ENCODE measurements at places on chromosomes 7 and 10.

GRCh38 chr7:105037319-105037718 lies 23.3 kb downstream of the KMT2E start:
- no peak for DNase-seq

DNA sequence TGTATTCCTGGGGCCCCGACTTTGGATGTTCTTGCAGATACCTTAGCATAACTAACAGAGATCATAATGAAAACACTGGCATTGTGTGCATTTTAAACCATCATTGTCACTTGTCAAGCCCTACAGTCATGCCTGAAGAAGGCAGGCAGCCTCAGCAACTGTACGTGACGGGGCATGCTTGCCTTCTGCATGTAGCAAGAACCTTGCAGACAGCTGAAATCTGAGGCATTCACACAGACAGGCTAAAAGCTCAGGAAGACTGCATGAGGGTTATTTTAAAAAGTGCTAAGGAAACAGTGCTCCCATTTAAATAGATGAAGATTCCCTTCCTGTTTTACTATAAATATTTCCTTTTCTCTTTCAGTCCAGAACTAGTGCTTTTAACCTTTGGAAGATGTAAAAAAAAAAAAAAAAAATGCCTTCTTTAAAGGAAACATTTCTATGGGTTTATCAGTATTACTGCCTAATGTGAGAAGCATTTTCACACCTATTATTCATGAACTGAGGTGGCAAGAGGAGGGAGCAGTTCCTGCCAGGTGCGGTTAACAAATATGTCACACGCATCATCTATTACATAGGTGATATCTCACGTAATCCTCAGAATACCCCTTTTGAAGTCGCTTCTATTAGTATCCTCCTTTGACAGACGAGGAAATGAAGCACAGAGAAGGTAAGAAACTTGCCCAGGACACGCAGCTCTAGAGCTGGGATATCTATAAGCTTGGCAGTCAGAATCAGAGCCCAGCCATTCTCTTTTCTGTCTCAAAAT lies 88.1 kb downstream of the PRKCQ start:
- no peak for DNase-seq

- DNase-seq, result peak; percentile 37
These were observed 108.8 kb downstream of the GLRX3 start for GRCh38 chr10:130244928-130245495.

GRCh38 chr10:32446536-32447406 lies 831 bp downstream of the CCDC7 start:
- no peak for DNase-seq

- DNase-seq, result no peak
These were observed 411.4 kb downstream of the PAXIP1 start for GRCh38 chr7:154591544-154591943.

DNA sequence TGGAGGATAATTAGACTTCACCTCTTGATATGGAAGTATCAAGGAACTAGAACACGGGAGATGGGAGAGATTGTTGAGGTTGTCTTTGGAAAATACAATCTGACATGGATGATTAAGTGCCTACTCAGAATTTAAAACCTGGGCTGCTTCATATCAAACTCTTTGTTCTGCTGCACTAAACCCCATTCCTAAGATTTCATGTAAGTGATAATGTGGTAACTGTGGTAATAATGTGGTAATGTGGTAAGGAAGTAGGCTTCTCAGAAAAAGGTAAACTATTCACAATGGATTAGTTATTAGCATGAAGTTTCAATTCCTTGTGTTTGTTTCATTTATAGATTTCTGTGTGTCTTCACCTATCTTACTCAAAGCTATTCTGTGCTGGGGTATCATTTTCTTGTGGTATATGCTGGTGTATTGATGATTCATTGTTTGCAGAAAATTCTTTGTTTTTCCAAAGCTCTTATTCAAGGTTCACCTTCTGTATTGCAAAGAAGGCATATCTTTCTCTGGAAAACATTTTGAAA lies 129.9 kb upstream of the TAC1 start:
- no peak for DNase-seq

GRCh38 chr10:13091801-13092200 lies 8.2 kb upstream of the OPTN start:
- DNase-seq, result no peak

DNA sequence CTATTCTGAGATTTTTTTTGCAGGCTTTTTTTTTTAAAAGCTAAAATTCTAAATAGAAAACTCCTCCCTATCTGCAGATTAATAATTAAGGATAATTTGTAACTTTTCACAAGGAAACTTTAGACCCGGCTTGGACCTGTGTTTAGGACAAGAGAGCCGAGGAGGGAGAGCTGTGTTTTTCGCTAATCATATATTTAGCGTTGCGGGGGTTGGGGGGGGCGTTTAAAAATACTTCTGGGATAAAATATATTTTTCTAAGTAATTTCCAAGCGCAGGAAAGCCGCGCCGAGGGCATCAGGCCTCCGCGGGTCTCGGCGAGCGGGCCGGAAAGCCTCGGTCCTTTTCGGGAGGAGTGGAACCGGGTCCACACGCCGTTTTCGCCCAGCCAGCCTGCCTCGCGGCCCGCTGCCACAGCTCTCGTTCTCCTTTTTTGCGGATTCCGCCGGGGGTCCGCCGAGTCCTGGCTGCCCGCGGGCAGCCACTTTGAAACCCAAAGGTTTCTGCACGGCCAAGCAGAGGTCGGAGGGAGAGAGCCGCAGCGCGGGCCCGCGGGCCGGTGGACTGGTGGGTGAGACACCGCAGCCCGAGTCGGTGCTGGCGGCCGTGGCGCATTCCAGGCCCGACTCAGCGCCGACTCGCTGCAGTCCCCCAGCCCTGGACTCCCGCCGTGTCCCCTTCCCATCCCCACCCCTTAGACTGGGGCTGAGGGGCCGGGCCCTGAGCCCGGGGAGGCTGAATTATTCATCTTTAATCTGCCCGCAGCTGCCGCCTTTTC lies 2.3 kb downstream of the PAX2 start:
- no peak for DNase-seq

GRCh38 chr7:98617960-98618418 lies 904 bp downstream of the NPTX2 start:
- no peak for DNase-seq

GRCh38 chr10:13340626-13341376 lies 7.3 kb downstream of the SEPHS1 start:
- DNase-seq, result no peak

DNA sequence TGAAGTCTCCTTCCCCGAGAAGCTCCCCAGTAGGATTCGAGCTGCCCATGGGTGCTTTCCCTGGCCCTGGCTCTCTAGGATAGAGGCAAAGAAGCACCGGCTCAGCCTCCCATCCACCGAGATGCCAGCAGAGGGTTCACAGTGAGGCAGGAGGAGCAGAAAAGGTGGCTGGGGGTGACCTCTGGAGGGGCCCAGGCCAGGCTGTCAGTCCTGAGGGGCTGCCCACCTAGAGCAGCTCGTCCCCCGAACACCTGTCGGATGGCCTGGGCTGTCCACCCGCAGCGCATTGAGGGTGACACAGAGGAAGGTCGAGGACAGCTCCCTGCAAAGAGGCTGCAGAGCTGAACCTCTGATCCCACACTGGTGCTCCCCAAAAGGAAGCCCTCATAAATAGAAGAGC lies 167.2 kb upstream of the PPP2R2D start:
- no peak for DNase-seq

- no peak for DNase-seq
These were observed 4.0 kb downstream of the SFMBT2 start for GRCh38 chr10:7406712-7407333.

GRCh38 chr7:3757059-3757458 lies 456.0 kb downstream of the SDK1 start:
- no peak for DNase-seq

DNA sequence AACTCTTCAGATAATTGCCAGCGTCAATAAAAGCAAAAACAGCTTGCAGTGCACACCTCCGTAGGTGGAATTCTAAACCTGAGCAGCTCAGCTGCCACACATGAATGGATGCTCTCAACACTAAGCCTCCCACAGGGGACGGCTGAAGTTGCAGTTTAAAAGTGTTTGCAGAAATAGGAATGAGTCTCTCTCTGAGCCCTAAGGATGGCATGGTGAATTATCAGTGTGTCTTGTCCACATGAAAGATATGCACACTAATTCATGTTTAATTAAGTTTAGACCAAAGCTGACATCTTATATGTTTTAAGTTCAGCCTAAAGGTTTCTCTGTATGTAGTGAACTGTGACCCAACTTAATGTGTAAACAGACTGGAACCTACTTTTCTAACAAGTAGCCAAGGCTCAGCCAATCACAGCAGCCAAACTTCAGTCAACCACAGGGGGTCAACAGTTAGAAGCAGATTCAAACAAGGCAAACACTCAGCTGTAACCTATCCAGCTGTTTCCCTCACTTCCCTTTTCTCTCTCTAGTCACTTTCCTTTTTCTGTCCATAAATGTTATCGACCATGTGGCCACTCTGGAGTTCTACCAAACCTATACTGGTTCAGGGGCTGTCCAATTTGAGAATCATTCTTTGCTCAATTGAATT lies 38.1 kb downstream of the CTTNBP2 start:
- no peak for DNase-seq

DNA sequence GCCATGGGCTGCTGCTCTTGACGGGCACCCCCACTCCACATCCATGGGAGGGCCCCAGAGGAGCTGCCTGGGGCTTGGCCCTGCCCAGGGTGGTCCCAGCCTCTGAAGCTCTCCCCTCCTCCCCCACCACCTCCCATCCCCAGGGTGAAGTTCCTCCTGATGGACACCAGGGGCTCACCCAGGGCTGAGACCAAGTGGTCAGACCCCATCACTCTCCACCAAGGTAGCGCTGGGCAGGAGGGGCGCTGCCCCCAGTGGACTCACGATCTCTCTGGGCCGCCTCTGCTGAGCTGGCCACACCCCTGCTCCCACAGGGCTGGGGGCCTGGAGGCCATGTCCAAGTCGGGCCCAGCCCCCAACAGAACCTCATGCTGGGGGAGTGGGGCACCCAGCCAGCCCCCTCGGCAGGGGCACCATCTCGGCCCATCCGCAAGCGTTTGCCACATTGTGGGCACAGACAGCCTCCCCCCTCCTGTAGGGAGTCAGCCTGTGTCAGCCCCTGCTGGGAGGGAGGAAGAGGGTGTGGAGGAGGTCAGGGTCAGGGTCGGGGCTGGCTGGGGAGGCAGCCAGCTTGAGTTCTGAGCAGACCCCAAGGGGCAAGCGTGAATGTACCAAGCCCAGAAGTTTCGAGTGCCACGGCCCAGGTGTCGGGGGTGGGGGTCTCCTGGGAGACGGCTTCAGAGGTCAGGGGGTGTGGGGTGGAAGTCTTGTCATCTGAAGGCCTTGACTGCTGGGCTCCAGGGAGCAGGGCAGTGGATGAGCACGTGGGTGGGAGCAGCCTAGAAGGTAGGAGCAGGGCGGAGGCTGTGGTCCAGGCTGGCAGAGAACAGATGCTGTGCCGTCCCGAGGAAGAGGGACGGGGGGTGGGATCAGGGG lies 2.8 kb downstream of the UPK3B start:
- no peak for DNase-seq

- no peak for DNase-seq
These were observed 223.3 kb upstream of the FERD3L start for GRCh38 chr7:19368491-19368925.

DNA sequence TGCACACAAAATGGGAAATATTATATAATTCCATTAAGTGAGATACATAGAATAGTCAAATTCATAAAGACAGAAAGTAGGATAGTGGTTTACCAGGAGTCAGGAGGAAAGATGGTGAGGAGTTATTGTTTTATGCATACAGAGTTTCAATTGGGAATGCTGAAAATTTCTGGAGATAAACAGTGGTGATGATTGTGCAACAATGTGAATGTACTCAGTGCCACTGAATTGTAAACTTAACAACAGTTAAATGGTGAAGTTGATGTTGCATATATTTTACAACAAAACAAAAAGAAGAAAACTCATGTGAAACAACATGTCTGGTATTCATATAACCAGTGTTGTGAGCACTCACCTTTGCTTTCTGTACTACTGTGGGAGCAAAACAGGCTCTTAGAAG lies 168.9 kb upstream of the TEX47 start:
- DNase-seq, result no peak

- no peak for DNase-seq
These were observed 120.4 kb downstream of the ZMIZ1 start for GRCh38 chr10:79189181-79189580.

- no peak for DNase-seq
These were observed 411.9 kb downstream of the GRM8 start for GRCh38 chr7:126840869-126841268.

- peak; percentile 70 for DNase-seq
These were observed 1.9 kb downstream of the INA start for GRCh38 chr10:103278862-103279298.

DNA sequence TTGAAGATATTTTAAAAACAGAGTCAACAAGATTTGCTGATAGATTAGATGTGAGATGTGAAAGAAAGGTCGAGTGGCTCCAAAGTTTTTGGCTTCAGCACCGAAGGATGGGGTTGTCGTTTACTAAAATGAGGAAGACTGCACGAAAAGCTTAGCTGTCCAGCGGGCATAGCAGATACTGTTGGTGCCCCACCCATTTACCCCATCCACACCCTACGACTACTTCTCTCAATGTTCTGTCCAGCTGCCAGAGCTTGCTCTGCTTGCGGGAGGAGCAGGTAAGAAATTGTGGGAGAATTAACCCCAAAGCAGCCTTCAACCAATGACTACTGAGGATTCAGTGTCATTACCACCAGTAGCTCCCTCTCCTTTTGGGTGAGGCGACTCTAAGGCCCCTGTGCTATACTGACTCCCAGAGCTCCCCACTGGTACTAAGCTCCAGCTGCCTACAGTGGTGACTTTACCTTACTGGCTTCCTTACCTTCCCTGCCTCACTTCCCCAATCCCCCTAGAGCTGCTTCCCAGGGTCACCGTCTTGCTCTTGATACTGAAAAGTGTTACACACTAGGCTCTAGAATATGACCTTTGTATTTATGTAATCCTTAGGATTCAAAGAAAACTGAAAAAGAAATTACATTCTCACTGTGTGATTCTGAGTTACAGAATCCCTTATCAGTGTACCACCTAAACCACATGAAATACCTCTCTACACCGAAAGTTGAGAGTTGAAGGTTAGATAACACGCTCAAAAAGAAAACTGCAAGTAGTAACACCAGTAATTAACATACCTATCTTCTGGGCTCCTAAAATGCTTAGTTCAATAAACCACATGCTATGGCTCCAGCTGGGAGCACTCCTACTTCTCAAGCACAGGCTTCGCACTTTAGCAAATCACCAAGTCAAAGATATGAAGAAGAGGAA lies 22.3 kb downstream of the CACUL1 start:
- no peak for DNase-seq

DNA sequence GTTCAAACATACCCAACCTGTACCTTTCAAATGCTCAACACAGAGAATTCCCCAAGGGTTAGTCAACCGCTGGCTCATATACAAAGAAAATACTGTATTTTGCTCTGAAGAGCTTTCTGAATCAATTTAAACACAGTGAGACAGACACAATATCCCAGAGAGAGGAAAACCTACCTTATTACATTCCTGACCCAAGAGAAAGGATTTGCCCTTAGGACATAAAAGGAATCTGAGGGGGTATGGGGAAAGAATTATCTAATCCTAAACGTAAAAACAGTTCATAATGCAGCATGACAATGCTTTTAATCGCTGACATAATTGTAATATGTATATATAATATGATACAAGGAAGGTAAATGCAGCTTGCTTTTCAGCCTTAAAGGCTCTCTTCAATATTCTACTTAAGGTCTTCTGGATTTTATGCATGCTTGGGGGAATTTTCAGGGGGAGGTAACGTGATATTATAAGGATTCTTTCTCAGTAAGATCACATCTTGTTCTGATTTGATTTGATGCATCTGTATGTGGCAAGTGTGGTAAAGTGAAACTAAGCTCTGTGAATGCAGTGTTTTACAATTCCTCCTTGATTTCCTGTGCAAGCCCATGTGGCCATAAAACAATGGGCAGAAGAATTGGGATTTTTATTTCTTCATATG lies 240.5 kb downstream of the GLI3 start:
- no peak for DNase-seq

GRCh38 chr10:35872671-35873070 lies 230.6 kb upstream of the FZD8 start:
- no peak for DNase-seq
